Fibroblast of skin of back (primary cell): ENCODE measurements at places on chromosomes 2 and 18.

GRCh38 chr2:60966507-60967405 is 50.8 kb upstream of the PEX13 start:
- no peak for DNase-seq

GRCh38 chr2:128801576-128801975 is 482.9 kb upstream of the HS6ST1 start:
- DNase-seq, result no peak

- peak; percentile 24 for DNase-seq
Observed at GRCh38 chr18:11861583-11862288, 10.5 kb downstream of the CHMP1B start.

- peak; percentile 97 for DNase-seq
Observed at GRCh38 chr2:1721706-1722646, 22.3 kb downstream of the PXDN start.

DNA sequence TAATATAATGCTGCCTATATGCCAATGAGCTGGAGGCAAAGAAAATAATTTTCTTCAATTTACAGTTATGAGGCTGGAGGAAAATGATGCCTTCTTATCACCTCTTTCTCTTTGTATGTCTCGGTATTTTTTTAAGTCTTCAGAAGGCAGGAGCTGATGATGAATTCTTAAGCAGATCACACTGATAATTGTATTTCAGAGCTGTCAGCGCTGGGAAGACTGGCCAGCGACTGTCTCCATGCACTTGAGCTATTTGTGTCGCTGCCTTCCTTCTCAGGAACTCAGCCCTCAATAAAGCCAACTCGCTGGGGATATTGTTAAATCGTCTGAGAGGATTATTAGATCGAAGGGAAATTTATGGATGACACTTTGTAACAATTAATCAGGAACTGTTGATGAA is 40.3 kb downstream of the PTGR3 start:
- DNase-seq, result no peak
